ENCODE measurements at places on chromosomes 1 and 21.

- DNase-seq = no peak
Measured at GRCh38 chr1:59164371-59164770, 132.5 kb upstream of the FGGY start.

DNA sequence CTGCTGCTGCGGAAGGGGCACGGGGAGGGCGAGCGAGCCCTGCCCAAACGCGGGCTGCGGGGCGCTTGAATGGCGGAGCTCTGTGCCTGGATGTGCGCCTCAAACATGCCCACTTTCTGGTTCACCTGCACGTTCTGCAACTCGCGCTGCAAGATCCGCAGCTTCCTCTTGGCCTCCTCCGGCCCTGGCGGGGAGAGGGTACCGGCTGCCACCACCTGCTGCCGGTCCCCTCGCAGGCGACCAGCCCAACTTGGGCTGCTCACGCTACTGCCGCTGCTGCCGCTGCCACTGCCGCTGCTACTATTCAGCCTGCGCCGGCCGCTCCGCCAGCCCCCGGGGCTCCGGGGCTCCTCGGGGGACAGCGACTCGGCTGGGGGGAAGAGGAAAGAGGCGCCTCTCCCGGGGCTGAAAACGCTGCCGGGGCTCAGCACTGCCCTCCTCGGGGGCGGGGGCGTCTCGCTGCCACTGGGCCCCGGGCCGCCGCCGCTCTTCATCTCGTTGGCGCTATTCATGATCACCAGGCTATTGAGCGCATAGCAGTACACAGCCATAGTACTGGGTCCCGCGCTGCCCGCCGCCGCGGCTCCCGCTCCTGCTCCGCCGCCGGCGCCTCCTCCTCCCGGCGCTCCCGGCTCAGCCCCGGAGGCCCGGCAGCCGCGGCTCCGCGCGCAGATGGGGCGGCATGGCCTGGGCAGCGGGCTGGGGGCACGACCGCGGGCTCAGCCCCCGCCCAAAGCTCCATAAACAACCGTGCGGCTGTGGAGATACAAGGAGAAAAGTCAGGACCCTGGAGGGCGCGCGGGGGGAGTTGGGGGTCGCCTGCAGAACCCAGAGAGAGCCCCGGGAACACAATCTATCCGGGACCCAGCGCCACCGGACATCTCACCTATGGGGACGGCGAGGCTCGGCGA is 1.9 kb downstream of the ITPKB start:
- DNase-seq = no peak

GRCh38 chr1:61533546-61533945 is 191.4 kb downstream of the TM2D1 start:
- DNase-seq = no peak

GRCh38 chr1:211328866-211329475 is 2.3 kb downstream of the TRAF5 start:
- DNase-seq = no peak

Data from GM04504 (cell line).